ENCODE measurements at places on chromosomes 7 and 10.
A peak's percentile ranks its signal among the peaks of the same experiment; 100 is the strongest.

- no peaks in the 10 kb centered on the region for H3K36me3 ChIP-seq
- no peak overlapping the region for H3K27ac ChIP-seq
- no peak for DNase-seq
- H3K4me1 ChIP-seq, result no peaks in the 10 kb centered on the region
- H3K27me3 ChIP-seq, result no peaks in the 10 kb centered on the region
These were observed 26.8 kb downstream of the CFAP69 start for GRCh38 chr7:90271753-90272152.

GRCh38 chr7:106611911-106612310 is 49.0 kb downstream of the CCDC71L start:
- H3K27me3 ChIP-seq, result no peaks in the 10 kb centered on the region
- no peak overlapping the region for H3K4me3 ChIP-seq
- no peak overlapping the region for H3K27ac ChIP-seq
- H3K36me3 ChIP-seq, result no peaks in the 10 kb centered on the region

- H3K4me3 ChIP-seq, result no peak overlapping the region
- H3K27me3 ChIP-seq, result no peaks in the 10 kb centered on the region
- no peak overlapping the region for H3K27ac ChIP-seq
These were observed 188.7 kb downstream of the DNAJB6 start for GRCh38 chr7:157525491-157525915.

DNA sequence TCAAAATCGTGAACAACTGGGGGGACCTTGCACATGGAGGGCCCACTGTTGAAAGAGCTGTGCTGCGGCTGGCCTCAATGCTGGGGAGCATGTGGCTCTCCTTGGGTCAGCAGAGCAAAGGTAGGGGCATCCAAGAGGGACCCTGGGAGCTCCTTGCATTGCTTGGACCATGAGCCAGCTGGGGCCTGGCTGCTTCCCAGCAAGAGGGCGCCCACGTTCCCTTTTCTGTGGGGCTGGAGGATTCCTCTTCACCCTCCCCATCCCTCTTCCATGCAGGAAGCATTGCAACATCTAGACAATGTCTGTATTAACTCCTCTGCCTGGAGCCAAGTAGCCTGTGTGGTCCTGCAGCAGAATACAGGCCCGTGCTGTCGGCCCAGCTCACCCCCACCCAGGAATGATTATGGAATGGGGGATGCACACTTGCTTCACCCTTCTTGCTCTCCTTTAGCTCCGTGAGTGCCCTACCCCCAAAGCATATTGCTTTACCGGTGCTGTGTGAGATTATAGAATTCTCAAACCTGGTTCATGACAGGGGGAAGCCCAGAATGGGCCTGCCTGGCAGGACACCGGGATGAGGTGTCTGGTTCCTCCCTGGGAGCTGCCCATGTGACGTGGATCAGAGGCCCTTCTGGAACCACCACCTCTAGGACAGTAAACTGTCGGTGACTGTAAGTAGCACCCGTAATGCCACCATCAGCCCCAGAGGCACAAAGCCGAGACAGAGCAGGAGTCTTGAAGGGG is 61.9 kb downstream of the SYPL1 start:
- no peaks in the 10 kb centered on the region for H3K36me3 ChIP-seq
- H3K27me3 ChIP-seq, result peaks cover 5% of the 10 kb centered on the region
- DNase-seq, result no peak
- no peak overlapping the region for H3K4me3 ChIP-seq
- H3K27ac ChIP-seq, result no peak overlapping the region
- H3K4me1 ChIP-seq, result no peaks in the 10 kb centered on the region

DNA sequence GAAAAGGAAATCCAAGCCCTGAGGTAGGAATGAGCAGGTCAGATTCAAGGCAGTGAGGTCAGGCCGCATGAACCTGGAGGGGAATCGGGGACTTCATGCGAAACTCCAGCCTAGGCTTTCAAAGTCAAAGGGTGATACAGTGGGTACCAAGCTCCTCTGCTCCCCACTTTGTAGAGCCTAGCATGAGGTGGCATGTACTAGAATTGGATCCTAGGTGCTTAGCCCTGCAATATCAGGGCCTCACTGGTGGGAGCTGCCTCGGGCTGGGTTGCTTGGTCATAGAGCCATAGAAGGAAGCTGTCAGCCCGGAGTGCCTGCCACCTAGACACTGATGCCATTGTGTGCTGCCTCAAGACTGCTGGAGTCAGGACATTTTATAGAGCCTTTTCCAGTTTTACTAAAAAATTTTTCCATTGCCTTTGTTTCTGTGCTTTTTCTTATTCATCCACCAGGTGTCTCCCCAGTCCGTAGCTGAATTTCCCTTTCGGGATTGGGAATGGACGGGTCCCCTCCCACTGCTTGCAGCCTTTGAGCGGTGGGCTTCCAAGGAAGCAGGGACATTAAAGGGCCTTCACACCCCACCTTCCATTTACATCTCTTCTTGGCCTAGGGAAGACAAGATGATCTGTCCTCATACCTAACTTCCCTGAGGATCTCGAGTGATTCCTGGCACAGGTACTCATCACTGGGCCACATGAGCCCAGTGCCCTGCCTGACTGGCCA is 5.5 kb upstream of the LZTS2 start:
- peaks cover under 1% of the 10 kb centered on the region for H3K27me3 ChIP-seq
- no peak overlapping the region for H3K27ac ChIP-seq
- H3K4me1 ChIP-seq, result peaks cover 23% of the 10 kb centered on the region
- peaks cover 24% of the 10 kb centered on the region for H3K36me3 ChIP-seq
- DNase-seq, result no peak
- no peak overlapping the region for H3K4me3 ChIP-seq

- no peaks in the 10 kb centered on the region for H3K4me1 ChIP-seq
- no peak overlapping the region for H3K27ac ChIP-seq
- no peak for DNase-seq
- H3K27me3 ChIP-seq, result no peaks in the 10 kb centered on the region
- H3K4me3 ChIP-seq, result no peak overlapping the region
These were observed 42.5 kb downstream of the SIRT1 start for GRCh38 chr10:67926951-67927350.

- H3K27ac ChIP-seq, result no peak overlapping the region
- no peaks in the 10 kb centered on the region for H3K27me3 ChIP-seq
- no peak for DNase-seq
These were observed 77.3 kb downstream of the CALD1 start for GRCh38 chr7:134856691-134857090.

DNA sequence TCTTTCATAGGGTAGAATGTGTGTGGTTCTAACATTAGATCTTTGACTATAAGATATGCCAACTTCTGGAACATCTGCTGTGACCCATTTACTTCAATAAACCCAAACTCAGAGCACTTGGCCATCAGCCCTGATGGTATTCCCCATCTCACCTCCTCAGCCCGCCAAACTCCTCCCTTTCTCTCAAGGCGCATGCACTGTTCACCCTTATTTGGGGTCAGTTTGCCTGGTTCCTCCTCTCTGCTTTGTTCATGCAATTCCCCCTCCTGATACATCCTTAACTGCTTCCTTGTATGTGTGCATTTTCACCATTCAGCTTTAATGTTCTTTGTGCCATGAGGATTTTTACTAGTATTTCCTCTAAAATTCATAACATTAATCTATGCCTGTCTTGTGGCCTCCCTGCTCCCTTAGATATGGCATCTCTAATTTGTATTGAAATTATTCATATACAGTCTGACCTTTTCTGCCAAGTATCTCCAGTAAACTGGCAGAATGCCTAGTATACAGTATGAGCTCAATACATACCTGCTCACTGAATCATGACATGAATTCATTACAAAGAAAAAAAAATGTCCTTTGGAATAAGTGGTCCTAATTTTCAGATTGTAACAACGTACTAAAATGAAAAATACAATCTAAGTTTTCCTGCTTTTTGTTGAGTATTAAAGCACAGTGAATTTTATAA is 336.8 kb upstream of the IGFBP3 start:
- no peaks in the 10 kb centered on the region for H3K27me3 ChIP-seq
- H3K4me3 ChIP-seq, result no peak overlapping the region
- no peak overlapping the region for H3K27ac ChIP-seq

DNA sequence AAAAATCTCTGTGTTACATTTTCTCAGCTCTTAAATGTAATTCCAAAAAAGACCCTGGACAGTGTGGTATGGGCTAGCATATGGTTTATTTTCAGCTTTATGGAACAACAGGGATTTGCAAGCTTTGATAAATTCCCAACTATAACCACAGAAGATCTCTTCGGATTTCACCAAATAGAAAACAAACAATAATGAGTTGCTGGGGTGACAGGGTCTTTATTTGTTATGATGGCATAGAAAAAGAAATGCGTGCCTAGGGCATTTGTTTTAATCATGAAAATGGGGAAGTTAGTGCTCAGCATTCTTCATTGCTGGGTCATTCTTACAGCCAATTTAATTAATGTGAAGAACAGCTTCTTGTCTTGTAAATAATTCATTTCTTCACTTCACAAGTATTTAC is 139.0 kb downstream of the LRRN3 start:
- H3K4me1 ChIP-seq, result no peaks in the 10 kb centered on the region
- DNase-seq, result no peak
- H3K4me3 ChIP-seq, result no peak overlapping the region
- no peaks in the 10 kb centered on the region for H3K36me3 ChIP-seq
- H3K27ac ChIP-seq, result no peak overlapping the region
- H3K27me3 ChIP-seq, result no peaks in the 10 kb centered on the region

DNA sequence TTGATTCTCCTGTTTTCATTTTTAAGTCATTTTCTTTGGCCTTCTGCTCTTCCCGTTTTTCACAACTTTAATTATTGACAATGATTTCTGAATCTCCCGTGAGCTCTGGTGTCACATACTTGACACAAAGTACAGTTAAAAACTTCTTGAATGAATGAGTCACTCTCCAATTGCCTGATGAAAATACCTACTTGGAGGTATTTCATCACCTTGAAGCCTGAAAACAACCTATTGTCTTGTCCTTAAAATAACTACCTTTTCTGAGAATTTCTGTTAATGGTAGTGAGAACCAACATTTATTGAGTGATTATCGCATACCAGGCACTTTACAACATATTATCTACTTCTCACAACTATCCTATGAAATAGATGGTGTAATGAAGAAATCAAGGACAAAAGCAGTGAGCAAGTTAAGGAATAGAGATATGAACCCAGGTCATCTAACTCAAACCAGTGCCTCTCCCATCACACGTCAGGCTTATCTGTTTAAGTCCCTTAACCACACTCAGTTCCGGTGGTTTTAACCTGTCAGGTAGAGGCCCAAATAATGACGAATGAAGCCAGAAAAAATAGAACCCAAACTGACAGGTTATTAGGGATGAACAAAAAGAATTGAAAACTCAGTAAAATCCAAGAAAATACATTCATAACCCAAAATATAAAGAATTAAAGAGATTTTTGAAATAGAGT is 11.6 kb downstream of the BET1 start:
- H3K27ac ChIP-seq, result no peak overlapping the region
- H3K27me3 ChIP-seq, result no peaks in the 10 kb centered on the region
- no peak overlapping the region for H3K4me3 ChIP-seq
- H3K36me3 ChIP-seq, result peaks cover 12% of the 10 kb centered on the region
- no peaks in the 10 kb centered on the region for H3K4me1 ChIP-seq

DNA sequence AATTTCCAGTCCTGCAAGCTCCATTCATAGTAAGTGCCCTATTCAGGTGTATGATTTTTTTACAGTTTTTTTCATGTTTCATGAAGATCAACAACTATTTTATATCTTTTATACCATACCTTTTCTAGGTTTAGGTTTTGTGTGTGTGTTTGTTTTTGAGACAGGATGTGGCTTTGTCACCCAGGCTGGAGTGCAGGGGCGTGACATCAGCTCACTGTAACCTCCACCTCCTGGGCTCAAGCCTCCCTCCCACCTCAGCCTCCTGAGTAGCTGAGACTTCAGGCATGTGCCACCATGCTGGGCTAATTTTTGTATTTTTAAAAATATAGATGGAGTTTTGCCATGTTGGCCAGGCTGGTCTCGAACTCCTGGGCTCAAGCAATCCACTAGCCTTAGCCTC is 35.0 kb downstream of the ARMH3 start:
- H3K4me3 ChIP-seq, result no peak overlapping the region
- peaks cover 39% of the 10 kb centered on the region for H3K36me3 ChIP-seq
- no peaks in the 10 kb centered on the region for H3K4me1 ChIP-seq
- no peak for DNase-seq
- no peaks in the 10 kb centered on the region for H3K27me3 ChIP-seq

GRCh38 chr10:6120691-6121090 is 31.9 kb downstream of the RBM17 start:
- no peaks in the 10 kb centered on the region for H3K27me3 ChIP-seq
- H3K4me1 ChIP-seq, result no peaks in the 10 kb centered on the region
- H3K36me3 ChIP-seq, result peaks cover 19% of the 10 kb centered on the region

DNA sequence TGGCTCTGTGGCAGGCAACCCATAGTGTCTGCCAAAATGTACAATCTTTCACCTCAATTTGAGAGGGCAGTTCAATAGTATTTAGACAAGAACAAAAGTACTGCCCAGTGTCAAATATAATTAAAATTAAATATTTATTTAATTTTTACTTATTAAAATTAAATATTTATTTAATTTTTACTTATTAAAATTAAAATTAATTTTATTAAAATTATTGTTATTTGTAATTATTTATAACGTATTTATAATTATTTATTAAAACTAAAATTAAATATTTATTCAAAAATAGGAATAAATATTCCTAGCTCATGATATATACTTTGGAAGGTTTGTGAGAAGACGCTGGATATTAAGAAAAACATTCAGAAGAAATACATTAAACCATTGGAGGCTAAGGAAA is 93.7 kb upstream of the CAV2 start:
- no peaks in the 10 kb centered on the region for H3K36me3 ChIP-seq
- DNase-seq, result no peak
- no peaks in the 10 kb centered on the region for H3K4me1 ChIP-seq
- no peaks in the 10 kb centered on the region for H3K27me3 ChIP-seq
- no peak overlapping the region for H3K4me3 ChIP-seq

DNA sequence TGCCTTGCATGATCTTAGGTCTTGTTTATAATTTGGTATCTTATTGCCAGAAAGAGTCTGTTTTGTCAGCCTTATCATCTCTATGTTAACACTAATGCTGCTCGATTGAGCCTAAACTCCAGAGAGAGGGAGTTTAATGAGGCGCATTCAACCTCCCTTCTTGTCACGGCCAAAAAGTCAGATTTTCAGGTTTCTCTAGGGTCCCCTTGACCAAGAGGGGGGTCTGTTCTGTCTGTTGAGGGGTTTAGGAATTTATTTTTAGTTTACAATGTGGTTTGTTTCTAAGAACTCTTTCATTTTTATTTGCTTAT is 285.7 kb upstream of the VWC2 start:
- no peaks in the 10 kb centered on the region for H3K27me3 ChIP-seq
- H3K27ac ChIP-seq, result no peak overlapping the region
- H3K36me3 ChIP-seq, result no peaks in the 10 kb centered on the region

GRCh38 chr10:110802090-110802489 is 69.6 kb upstream of the PDCD4 start:
- no peaks in the 10 kb centered on the region for H3K27me3 ChIP-seq
- peak overlapping the region; percentile 86 for H3K27ac ChIP-seq
- H3K4me1 ChIP-seq, result peaks cover 17% of the 10 kb centered on the region
- DNase-seq, result no peak
- no peak overlapping the region for H3K4me3 ChIP-seq
